ENCODE measurements at places on chromosomes 13 and 19.
A peak's percentile ranks its signal among the peaks of the same experiment; 100 is the strongest.

GRCh38 chr19:44598880-44599279 lies 14.5 kb upstream of the IGSF23 start:
- no peak for DNase-seq

DNA sequence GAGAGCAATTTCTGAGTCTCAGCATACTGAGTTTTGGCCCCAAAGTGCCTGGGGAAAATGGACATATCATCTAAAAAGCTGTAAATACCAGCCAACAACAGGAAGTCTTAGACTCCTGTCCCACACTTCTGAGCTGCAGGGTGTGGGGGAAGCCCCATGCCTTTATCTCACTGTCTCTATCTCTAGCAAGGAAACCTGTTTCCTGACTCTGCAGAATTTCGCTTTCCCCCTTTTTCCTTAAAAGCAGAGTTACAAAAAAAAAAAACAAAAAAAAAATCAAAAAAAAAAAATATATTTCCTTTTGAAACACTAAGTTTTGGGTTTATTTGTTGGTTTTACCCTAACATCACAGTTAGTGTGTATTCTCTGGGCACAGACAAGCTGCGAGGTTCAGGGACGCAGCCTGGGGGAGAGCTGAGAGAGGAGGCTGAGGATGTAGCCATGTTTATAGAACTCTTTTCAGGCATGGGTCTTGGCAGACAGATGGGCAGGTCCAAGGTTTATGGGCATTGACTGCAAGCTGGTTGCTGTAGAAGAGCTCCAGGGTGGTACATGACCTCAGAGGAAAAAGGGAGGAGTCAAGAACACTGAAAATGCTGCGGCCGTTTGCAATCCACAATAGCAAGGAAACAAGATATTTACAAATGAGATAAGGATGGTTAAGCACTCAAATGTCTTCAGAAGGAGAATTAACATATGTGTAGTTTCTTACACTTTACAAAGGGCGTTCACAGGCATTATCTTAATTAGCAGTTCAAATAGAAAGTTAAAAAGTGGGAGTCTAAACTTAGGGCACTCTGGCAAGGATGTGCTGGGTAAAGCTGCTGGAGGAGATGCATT lies 4.9 kb downstream of the MBNL2 start:
- peak; percentile 15 for DNase-seq

DNA sequence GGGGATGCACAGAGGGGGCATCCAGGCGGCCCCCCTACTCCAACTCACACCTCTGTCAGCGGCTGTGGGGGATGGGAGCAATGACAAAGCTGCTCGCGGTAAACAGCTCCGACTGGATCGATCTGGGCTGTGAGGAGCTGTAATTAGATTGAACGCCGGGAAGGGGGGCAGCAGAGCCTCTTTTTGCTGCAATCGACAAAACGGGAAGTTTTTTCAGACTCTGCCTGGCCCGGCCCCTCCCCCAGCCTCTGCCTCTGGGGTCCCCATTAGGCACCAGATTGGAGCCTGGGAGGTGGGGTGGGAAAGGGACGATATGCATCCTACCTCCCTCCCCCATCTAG lies 16.3 kb downstream of the ONECUT3 start:
- DNase-seq = no peak

DNA sequence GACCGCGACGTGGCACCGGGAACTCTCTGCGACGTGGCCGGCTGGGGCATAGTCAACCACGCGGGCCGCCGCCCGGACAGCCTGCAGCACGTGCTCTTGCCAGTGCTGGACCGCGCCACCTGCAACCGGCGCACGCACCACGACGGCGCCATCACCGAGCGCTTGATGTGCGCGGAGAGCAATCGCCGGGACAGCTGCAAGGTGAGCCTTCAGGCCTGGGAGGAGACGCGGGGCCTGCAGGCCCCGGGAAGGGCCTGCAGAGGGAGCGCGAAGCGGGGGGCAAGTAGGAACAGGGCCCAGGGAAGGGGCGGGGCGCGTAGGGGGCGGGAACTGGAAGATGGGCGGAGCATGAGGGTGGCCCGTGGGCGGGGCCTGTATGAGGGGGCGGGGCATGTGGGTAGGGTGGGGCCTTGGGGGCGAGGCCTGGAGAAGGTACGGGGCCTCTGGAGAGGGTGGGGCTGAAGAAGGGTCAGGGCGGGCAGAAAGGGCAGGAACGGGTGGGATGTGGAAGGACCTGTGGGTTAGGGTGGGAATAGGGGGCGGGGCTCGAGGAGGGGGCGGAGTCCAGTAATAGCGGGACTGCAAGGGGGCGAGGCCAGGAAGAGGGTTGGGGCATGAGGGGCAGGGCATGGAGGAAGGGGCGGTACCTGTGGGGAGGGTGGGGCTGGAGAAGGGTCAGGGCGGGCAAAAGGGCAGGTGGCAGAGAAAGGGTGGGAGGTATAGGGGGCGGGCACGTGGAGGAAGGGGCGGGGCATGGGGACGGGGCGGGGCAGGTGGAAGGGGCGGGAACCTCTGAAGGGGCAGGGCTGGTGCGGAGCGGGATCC lies 2.5 kb downstream of the CFD start:
- DNase-seq = peak; percentile 80

DNA sequence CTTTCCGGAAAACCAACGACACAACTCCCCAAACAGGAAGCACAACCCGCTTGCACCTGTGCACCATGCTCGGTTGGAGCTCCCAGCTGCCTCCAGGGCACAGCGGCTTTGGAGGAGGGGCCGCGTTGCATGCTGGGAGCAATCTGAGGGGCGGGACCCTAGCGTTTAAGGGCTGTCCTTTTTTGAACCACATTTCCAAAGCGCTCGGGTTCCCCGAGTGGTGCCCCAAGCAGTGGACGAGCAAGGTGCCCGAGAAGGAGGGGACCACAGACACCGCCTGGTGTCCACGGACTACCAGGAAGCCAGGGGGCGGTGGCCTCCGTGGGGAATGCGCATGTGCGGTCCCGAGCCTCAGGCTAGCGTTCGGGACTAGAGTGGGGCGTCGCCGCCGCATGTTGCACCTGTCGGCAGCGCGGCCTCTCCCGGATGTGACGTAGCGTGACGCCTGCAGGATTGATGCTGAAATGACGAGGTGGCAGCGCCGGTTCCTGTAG lies 11.9 kb upstream of the ZNF57 start:
- peak; percentile 61 for DNase-seq

GRCh38 chr13:102597029-102597961 lies 509 bp downstream of the TPP2 start:
- peak; percentile 76 for DNase-seq

- DNase-seq = no peak
These were observed 22.3 kb upstream of the ZNF227 start for GRCh38 chr19:44190020-44190419.

- DNase-seq = no peak
These were observed 4.2 kb downstream of the DHX34 start for GRCh38 chr19:47353307-47353712.

DNA sequence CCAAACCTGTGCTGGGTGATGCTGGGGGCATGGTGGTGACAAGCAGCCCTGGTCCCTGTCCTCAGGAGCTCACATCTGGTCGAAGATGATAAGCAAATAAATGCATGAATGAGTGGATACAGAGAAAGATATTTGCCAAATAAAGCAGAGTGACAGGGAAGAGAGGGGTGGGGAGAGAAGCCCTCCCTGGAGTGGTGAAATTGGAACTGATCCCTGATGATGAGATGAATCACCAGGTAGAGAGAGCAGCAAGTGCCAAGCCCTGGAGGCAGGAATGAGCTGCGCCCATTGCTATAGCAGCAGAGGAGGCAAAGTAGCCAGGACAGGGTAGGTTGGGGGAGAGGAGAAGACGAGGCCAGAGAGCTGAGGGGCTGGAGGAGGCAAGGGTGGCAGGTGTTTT lies 13.7 kb downstream of the FXYD5 start:
- DNase-seq = no peak

GRCh38 chr13:42107421-42107820 lies 59.0 kb downstream of the DGKH start:
- DNase-seq = no peak

DNA sequence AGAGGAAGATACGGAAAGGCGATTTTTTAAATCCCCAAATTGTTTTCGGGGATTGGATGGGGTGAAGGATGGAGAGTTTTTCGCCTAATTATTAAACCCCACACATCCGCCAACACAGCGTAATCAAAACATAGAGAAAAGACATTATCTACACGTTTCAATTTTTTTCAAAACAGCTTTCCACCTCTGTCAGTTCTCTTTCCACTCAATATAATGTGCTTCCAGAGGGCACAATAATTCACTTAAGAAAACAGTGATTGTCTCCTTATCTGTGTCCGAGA lies 435 bp upstream of the OBI1 start:
- no peak for DNase-seq

DNA sequence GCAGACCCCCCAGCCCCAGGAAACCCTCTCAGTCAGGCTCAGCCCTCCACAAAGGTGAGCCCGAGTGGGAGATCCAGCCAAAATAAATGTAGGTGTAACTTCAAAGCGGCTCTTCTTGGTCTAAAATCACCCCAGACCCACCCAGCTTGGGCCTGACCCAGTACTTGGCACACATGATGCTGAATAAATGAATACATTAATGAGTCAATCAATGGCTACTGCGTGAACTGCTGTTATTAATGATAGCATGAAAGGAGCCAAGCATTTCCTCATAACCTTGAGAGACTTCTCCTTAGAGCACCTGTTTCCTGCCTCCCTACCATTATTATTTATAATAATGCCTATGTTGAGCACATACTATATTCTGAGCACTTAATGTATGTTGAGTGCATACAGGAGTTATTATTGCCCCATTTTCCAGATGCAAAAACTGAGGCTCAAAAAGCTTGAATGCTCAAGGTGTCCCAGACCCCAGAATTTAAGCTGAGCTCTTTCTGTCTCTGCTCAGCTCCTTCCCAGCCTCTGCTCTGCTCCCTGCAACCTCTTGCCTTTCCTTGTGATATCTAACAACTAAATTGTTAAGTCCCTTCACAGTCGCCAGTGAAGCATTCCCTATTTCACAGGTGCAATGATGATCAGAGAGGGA lies 4.3 kb downstream of the NOTCH3 start:
- no peak for DNase-seq

DNA sequence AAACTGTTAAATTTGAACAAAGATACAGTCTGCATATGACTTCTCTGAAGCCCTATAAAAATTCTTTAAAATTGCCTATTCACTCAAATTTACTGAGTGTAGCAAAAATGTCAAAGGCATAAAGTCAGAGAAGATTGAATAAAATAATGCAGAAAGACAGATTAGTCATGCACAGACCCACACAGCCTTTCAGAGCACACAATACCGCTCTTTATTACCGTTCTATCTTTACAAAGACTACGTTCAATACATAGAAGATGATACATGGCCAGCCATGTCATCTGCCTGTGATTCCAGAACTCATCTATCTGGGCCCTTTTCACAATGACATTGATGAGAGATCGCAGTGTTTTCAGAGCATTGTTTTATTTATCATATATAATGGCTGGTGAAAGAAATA lies 107.2 kb downstream of the URI1 start:
- DNase-seq = no peak

GRCh38 chr13:50382511-50382910 lies 367.3 kb downstream of the KCNRG start:
- no peak for DNase-seq

GRCh38 chr13:34779171-34779570 lies 162.9 kb upstream of the NBEA start:
- no peak for DNase-seq

DNA sequence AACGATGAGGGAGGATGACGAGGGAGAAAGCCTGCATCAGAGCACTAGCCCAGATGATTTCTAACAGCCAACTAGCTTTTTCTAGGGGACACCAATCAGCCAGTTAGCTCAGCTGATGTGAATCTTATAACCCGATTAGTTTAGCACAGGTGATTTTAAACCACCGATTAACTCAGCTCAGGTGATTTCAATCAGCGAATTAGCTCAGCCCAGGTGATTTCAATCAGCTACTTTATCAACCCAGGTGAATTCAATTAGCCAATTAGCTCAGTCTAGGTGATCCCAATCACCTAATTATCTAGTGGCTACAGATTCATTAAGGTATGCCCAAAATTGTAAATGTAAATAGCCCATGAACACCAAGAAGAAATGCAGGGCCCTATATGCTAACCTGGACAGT lies 146.9 kb downstream of the ZNF486 start:
- no peak for DNase-seq

- DNase-seq = no peak
These were observed 33.3 kb downstream of the KATNAL1 start for GRCh38 chr13:30274083-30274482.

- DNase-seq = no peak
These were observed 39.2 kb downstream of the TBC1D4 start for GRCh38 chr13:75442736-75443234.

DNA sequence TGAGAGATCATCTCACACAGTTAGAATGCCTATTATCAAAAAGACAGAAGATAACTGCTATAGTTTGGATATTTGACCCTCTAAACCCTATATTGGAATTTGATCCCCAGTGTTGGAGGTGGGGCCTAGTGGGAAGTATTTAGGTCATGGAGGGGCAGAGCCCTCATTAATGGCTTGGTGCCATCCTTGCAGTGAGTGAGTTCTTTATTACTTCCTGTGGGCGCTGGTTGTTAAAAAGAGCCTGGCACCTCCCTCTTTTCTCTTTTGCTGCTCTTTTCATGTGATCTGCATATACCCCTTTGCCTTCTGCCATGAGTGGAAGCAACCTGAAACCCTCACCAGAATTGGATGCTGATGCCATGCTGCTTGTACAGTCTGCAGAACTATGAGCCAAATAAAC lies 66.8 kb downstream of the TDRD3 start:
- DNase-seq = no peak

GRCh38 chr19:9547870-9548269 lies 9.4 kb upstream of the ZNF426 start:
- DNase-seq = no peak

GRCh38 chr19:55441319-55441691 lies 1.8 kb downstream of the SHISA7 start:
- no peak for DNase-seq

DNA sequence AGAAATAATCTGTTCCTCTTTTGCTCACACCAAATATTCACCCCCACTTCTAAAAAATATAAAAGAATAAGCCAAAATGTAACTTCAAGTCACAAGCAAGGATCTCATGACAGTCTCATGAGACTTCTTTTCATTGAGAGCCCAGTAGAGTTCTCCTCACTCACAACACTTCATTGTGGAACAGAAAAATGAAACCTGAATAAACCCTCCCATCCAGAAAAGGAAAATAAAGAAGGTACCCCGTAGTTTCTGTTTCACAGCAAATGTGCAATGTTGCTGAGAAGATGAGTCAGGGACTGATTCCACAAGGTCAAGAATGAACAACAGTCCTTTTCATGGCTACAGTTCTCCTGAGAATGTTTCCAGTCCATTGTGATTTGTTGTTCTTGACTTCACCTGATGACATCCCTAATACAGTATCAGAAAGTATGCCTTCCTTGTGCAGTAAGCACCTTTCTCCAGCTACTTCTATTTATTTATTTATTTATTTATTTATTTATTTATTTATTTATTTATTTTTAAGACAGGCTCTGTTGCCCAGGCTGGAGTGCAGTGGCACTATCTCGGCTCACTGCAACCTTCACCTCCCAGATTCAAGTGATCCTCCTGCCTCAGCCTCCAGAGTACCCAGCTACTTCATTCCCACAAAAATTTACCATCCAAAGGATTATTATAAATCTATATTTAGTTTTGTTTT lies 6.4 kb upstream of the ZNF841 start:
- no peak for DNase-seq

- no peak for DNase-seq
These were observed 93.2 kb upstream of the CSNK1A1L start for GRCh38 chr13:37198629-37199028.
